ENCODE measurements at places on chromosomes 11 and 22.

DNA sequence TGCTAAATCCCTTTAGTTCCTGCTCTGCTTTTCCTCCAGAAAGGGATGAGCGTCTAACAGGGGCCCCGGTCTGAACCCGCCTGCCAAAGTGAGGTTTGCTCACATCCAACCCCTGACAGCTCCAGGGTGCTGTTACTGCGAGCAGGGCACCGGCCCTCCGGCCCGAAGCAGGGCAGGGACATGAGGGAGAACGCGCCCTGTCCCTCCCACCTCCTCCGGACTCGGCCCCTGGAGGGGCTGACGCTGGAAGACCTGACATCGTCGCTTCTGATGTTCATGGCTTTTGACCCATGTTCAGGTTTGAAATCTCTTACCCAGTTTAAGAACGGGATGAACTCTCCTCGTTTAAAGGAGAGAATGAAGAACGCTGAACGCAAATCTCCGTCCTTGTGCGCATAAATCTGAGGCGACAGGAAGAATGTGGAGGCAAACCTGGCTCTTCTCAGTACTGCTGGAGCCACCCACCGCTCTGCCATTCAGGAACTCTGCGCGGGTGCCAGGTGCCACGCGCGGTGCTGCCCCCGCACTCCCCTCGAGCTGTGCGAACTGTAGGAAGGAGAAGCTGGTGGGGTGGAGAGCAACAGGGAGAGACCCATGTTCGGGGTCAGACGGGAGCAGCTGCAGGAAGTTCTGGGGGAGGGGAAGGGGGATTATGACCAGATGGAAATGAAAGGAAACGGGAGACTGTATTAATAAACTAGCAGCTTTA, 826 bp upstream of the EEF1G start:
- no peak for DNase-seq

- no peak for DNase-seq
Observed at GRCh38 chr11:88494848-88495247, 157.3 kb upstream of the CTSC start.

DNA sequence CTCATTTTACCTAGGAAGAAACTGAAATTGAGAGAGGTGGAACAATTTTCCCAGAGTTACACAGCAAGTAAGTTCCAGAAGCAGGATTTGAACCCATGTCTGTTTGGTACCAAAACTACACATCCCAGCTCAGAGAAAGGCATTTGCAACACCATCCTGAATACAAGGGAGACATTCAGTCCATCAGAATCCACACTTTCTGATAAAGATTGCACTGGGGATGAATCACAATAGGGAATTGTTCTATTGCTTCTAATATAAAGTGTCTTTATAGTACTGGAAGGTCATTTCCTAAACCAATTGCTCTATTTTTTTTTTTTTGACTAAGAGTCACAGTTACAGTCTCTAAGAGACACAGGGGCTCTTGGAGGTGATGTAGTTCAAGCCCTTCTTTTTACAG, 208.1 kb upstream of the CADM1 start:
- no peak for DNase-seq

DNA sequence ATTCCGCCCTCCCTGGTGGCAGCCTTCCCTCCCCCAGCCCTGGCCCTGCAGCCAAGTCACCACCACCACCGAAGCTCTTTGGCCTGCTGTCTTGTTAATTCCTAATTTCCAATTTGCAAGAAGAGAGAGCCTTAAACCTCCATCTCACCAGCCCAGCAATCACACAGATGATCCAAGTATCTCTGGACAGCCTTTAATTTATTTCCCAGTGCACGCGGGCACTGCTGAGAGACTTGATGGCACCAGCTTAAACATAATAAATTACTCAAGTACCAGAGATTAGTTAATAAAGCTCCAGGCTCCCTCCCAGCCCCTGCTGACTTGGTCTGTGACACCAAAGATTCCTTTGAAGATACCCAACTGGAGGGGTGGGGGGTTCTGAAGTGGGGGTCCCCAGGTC, 494.7 kb downstream of the BUD13 start:
- DNase-seq = no peak

DNA sequence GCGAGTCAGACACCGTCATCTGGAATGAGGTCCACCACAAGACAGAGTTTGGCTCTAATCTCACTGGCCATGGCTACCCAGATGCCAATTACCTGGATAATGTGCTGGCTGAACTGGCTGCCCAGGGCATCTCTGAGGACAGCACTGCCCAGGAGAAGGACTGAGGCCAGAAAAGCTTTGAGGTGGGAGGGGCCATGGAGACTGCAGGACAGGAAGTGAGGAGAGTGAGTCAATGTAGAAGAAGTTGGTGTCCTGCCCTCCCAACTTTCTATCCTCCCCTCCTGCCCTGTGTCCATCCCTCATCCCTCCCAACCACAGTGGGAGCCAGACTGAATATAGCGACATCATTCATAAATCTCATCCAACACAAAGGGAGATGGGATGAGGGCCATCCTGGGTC, 8.0 kb downstream of the MPEG1 start:
- no peak for DNase-seq

GRCh38 chr11:122612123-122612824, 43.2 kb upstream of the UBASH3B start:
- no peak for DNase-seq
